ENCODE measurements at places on chromosomes 5 and 9. TPM values are rescaled to one million over a fixed set of nuclear protein-coding genes. Genes with fewer than 3 reads are reported as not detected.

LHX3 gene
- not detected for total RNA-seq

PCDHA10 gene
- total RNA-seq = under 0.01 TPM

C1QTNF3 gene
- total RNA-seq = 6.2 TPM

CDKN2B-AS1 gene
- 0.42 TPM for total RNA-seq

CEMIP2 gene
- total RNA-seq = 123 TPM

DNA sequence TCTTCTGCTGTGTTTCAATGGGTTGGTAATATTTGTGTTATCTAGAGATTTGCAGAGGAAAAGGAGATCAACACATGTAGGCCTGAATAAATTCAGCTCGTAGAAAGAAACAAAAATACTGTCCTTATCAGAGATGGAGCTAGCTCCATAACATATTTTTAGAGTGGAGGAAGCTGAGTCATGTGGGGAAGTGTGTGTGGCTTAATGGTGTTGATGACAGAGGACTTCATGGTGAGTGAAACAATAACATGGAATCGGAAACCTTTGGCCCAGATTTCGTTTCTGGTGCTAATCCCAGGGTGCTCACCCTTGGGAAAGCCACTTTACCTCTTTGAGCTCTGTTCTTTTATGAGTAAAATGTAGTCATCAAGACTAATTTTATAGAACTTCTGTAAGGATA lies 825.0 kb downstream of the TLR4 start:
- H3K4me3 ChIP-seq = no peak overlapping the region
- DNase-seq = no peak
- H3K27ac ChIP-seq = no peak overlapping the region
- H3K36me3 ChIP-seq = no peaks in the 10 kb centered on the region
- H3K27me3 ChIP-seq = no peaks in the 10 kb centered on the region

GRCh38 chr5:62942384-62942783 lies 363.8 kb downstream of the LRRC70 start:
- H3K4me3 ChIP-seq = no peak overlapping the region
- H3K4me1 ChIP-seq = peaks cover 4% of the 10 kb centered on the region
- H3K27ac ChIP-seq = no peak overlapping the region
- no peaks in the 10 kb centered on the region for H3K36me3 ChIP-seq

DNA sequence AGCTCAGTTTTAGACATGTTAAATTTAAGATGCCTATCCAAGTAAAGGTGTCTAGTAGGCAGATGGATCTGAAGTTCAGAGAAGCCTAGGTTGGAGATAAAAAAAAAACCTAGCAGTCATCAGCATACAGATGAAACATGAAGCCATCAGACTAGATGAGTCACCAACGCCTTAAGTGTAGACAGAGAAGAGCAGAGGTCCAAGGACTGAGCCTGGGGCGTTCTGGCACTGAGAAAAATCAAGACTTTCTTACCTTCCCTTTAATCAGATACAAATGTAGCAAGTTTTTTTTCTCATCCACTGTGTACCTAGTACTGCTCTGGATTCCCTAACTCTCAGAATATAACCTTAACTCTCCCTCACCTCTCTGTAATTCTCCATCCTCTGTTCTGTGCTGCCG lies 97.3 kb downstream of the SIL1 start:
- H3K4me3 ChIP-seq = no peak overlapping the region
- DNase-seq = no peak
- no peaks in the 10 kb centered on the region for H3K27me3 ChIP-seq
- no peaks in the 10 kb centered on the region for H3K36me3 ChIP-seq
- H3K27ac ChIP-seq = no peak overlapping the region

DNA sequence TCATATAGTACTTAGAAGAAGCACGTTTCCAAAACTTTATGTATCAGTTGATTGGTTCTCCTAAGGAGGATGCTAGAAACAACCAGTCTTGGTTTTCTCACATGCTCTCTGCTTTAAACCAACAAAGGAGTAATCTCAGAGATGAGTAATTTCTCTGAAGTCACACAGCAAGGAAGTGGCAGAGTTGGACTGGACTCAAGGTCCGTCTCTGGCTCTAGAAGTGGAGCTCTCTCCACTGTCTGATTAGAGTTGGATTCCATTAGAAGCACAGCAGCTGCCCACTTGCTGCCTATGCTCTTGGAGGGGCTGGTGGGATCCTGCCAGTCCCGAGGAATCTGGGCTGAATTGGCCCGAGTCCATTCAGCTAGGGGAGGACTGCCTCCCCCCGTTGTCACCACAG lies 21.0 kb downstream of the RALGPS1 start:
- H3K36me3 ChIP-seq = no peaks in the 10 kb centered on the region
- no peak overlapping the region for H3K4me3 ChIP-seq
- DNase-seq = no peak
- no peak overlapping the region for H3K27ac ChIP-seq

DNA sequence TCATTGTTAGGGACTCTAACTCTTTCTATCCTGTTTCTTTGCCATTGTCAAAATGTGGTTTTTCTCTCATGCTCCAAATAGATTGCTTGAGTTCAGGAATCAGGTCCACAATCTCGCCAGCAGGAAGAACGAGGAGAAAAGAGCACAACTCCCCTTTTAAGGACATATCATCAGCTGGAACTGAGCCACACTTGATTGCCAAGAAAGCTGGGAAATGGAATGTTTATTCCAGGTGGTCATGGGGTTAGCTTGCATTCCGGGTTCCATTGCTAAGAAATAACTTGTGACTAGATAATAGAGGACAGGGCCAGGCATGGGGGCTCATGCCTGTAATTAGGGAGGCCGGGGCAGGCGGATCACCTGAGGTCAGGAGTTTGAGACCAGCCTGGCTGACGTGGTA lies 32.4 kb upstream of the C9orf57 start:
- no peaks in the 10 kb centered on the region for H3K36me3 ChIP-seq
- no peaks in the 10 kb centered on the region for H3K4me1 ChIP-seq
- no peak overlapping the region for H3K27ac ChIP-seq
- DNase-seq = no peak
- H3K27me3 ChIP-seq = no peaks in the 10 kb centered on the region

DNA sequence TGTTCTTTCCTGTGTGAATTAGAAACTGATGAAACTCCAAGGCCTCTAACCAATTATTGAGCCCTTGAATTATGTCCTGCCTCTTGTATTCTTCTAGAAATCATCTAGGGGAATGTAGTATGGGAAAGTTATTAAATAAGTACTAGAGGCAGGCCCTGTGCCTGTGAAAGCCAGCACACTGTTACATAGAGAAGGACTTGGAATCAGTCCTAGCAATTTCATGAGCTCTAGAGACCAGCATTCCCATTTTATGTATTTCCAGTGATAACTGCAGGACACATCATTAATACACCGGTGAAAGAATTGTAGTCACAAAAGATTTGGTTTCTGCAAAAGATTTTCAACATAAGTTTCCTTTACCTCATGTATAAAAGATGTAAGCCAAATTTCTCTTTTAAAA lies 168.5 kb upstream of the VLDLR start:
- no peak overlapping the region for H3K4me3 ChIP-seq
- no peaks in the 10 kb centered on the region for H3K27me3 ChIP-seq
- H3K36me3 ChIP-seq = no peaks in the 10 kb centered on the region

- peak overlapping the region; percentile 80 for H3K27ac ChIP-seq
- H3K4me3 ChIP-seq = no peak overlapping the region
Observed at GRCh38 chr9:38026021-38026809, 42.8 kb downstream of the SHB start.

GRCh38 chr9:5425006-5425628 lies 12.6 kb downstream of the PLGRKT start:
- H3K4me3 ChIP-seq = no peak overlapping the region
- no peak for DNase-seq
- H3K4me1 ChIP-seq = no peaks in the 10 kb centered on the region

DNA sequence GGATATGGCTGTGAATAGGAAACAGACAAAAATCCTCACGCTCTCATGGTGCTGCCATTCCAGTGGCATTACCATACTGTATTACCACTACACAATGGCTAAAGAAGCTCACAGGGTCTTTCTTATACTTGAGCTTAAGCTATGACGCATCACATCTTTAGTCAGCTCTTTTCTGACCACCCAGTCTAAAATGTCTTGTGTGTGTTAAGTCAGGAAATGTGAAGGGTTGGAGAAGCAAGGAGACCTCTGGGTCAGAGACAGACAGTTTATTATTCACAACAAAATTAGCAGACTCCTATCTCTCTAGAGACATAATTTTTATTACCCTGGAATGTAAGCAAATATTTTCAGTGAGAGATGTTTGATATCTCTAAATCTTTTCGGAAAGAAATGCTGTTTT lies 1583.2 kb upstream of the WWC1 start:
- H3K4me1 ChIP-seq = no peaks in the 10 kb centered on the region
- no peaks in the 10 kb centered on the region for H3K27me3 ChIP-seq
- no peaks in the 10 kb centered on the region for H3K36me3 ChIP-seq
- DNase-seq = no peak
- H3K27ac ChIP-seq = no peak overlapping the region
- no peak overlapping the region for H3K4me3 ChIP-seq

DNA sequence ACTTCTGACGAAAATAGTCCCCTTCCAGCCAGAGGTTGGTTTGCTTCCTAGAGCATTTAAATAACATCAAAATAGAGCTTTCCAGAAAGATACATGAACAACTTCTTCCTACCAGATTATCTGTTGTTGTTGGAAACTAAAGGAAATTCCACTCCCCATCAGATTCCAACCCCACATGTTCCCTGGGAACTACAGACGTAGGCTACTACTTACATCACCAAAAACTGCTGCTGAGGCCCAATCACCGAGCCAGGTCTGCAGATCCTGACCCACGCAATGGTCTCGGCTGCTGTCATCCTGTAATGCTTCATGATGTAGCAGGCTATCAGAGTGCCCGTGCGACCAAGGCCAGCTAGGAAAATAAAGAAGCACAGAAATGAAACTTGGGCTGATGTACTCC lies 73.4 kb downstream of the HABP4 start:
- no peak for DNase-seq
- H3K27ac ChIP-seq = no peak overlapping the region
- H3K27me3 ChIP-seq = no peaks in the 10 kb centered on the region
- H3K4me3 ChIP-seq = no peak overlapping the region

GRCh38 chr5:71839096-71839884 lies 120.2 kb downstream of the CARTPT start:
- no peak for DNase-seq
- H3K27ac ChIP-seq = no peak overlapping the region
- H3K27me3 ChIP-seq = no peaks in the 10 kb centered on the region

GRCh38 chr9:127361561-127361960 lies 35.4 kb upstream of the SLC2A8 start:
- no peaks in the 10 kb centered on the region for H3K36me3 ChIP-seq
- H3K27me3 ChIP-seq = no peaks in the 10 kb centered on the region
- H3K27ac ChIP-seq = no peak overlapping the region
- no peak for DNase-seq
- H3K4me3 ChIP-seq = no peak overlapping the region
- peaks cover 6% of the 10 kb centered on the region for H3K4me1 ChIP-seq

DNA sequence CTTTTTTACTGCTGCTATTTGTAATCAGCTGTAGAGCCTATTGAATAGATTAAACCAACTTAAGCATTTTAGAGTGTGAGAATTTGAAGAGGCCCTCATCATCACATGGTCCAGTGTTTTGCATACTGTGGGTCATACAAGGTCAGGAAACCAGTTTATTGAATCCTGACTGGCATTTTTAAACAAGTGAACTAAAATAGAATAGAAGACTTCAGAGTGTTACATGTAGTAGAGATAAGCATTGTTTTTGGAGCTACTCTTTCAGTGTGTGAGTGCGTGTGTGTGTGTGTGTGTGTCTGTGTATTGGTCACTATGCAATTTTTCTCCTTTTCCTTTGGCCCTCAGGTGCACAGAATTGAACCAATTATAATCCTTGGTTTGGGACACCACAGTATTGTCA lies 114.4 kb downstream of the SLC28A3 start:
- H3K4me3 ChIP-seq = no peak overlapping the region
- no peaks in the 10 kb centered on the region for H3K27me3 ChIP-seq
- DNase-seq = no peak
- H3K27ac ChIP-seq = no peak overlapping the region
- H3K4me1 ChIP-seq = no peaks in the 10 kb centered on the region
- H3K36me3 ChIP-seq = no peaks in the 10 kb centered on the region

DNA sequence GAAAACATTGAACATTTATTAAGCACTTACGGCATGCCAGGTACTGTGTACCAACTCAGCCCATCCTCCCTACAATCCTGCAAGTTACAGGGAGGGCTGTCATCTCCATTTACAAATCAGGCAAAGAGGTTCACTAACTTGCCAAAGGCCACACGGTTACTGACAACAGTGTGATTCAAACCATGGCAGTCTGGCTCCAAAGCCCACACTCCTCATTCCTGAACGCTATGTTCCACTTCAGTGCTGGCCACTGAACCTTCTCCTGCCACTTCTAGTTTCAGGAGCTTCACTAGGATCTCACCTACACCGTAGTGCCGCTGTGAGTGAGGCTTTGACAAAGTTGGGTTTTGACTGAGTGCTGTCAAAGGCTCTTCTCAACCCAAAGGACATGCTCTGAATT lies 7.2 kb upstream of the LIFR start:
- no peaks in the 10 kb centered on the region for H3K27me3 ChIP-seq
- H3K4me1 ChIP-seq = peaks cover 4% of the 10 kb centered on the region
- no peak for DNase-seq
- no peak overlapping the region for H3K27ac ChIP-seq
- H3K36me3 ChIP-seq = no peaks in the 10 kb centered on the region

- H3K4me3 ChIP-seq = peak within 1 kb of the TSS; percentile 90
- peak; percentile 85 for DNase-seq
- peaks cover 13% of the 10 kb centered on the region for H3K4me1 ChIP-seq
- H3K27me3 ChIP-seq = no peaks in the 10 kb centered on the region
- peak within 1 kb of the TSS; percentile 67 for H3K27ac ChIP-seq
- peaks cover 28% of the 10 kb centered on the region for H3K36me3 ChIP-seq
Observed at GRCh38 chr5:160399402-160400353, at the start of gene FAM200C. FAM200C (minus strand) TSS chr5:160400054; CDS start chr5:160395490, 4,564 bp downstream.
